ENCODE measurements at places on chromosomes 7 and 10.

DNA sequence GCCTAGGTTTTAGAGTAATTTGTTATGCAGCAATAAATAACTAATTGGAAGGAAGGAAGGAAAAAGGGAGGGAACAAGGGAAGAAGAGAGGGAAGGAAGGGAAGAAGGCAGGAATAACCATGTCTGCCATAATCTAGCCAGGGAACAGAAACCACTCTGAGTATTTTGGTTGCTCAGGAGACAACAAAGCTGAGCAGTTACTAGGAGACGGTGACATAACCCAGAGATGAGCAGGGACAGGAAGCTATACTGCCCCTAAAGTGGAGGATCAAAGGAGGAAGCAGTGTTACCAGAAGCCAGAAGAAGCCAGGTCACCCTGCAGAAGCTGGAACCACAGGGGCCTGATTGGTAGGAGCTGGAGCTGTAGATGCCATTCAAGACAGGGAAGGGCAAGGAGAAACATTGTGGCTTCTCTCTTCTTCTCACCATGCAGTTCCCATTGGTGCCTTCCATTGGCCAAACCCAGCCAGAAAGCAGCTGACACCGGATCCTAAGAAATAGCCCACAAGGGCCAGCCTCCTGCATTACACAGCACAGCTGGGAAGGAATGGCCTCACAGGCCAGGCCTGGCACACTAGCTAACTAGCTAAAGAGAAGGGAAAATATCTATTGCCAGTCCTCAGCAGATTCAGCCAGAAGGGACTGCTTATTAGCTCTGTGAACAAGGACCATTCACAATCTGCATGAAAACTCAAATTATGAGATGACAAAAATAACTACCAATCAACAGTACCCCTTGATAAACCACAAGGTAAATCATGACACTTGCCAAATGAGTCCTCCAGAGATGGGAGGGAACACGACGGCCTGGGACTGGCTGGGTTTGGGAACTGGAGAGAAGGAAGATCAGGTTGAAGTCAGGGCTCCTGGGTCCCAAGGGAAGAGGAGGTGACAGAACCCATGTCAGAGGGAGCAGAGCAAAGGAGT is 184.5 kb upstream of the NFE2L3 start:
- no peak for DNase-seq

DNA sequence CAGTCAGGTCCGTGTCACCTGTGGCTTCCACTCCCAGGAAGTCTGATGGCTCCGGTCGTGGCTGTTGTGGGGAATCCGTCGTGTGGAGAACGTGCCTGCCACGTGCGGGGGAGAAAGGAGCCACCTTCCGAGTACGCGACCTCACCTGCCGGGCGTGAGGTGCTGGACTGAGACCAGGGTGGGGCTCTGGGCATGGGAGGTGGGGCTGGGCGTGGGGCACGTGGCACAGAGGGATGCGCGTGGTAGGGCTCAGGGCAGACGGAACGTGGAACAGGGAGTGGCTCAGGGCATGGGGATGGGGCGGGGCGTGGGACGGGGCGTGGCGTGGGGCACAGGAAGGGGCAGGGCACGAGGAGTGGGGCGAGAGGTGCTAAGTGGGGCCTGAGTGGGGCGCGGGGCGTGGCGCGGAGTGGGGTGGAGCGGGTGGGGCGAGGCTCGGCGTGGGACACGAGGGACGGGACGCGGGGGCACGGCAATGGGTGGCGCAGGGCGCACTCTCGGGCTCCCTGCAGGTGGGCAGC is 64.8 kb downstream of the C10orf143 start:
- no peak for DNase-seq

- no peak for DNase-seq
These were observed 551.2 kb downstream of the GALNT17 start for GRCh38 chr7:71682841-71683781.

DNA sequence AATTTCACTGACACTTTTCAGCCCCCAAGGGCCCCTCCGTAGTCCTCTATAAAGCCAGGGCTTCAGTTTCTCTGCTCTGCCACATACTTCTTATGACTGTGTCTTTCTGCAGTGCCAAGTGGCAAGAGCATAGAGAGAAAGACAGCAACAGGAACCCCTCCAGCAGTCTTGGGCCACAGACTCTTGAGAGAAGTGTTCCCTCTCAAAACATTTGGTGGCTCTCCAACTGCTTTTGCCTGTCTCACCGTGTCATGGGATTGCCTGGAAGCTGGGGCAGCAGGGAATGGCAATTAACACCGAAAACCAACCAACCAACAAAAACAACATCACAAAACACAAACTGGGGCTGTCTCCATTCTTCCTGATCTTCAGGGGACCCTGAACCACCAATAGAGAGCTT is 73.8 kb upstream of the ELN start:
- no peak for DNase-seq

GRCh38 chr10:51074238-51075028 is at the start of gene PRKG1:
Gene PRKG1, plus strand, starts transcription at chr10:51074487.
- DNase-seq: no peak

DNA sequence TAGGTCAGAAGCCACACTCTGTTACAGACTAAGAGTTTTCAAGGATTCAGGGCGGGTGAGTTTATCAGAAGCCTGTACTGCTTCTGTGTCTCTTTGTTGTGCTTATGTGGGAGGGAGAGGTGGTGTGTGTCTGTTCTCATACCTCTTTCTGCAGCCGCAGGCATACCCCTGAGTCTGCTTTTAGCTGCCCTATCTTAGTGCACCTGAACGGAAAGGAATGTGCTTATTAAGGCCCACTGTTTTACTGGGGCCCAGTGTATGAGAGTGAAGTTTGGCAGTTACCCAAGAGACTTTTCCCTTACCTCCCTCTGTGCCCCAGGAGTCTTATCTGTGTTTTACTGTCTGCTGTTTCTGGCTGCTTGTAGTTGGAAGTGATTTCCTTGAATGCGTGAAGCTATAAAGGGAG is 104.3 kb downstream of the TYW1 start:
- no peak for DNase-seq

GRCh38 chr10:121687095-121687813 is 89.0 kb upstream of the FGFR2 start:
- DNase-seq: no peak

- no peak for DNase-seq
These were observed 331.2 kb downstream of the LRRTM3 start for GRCh38 chr10:67257018-67257417.

Measured in GM18507 (cell line).